ENCODE measurements at places on chromosomes 7 and 10.

- no peak for DNase-seq
- no peak overlapping the region for H3K27ac ChIP-seq
- no peaks in the 10 kb centered on the region for H3K36me3 ChIP-seq
- H3K4me1 ChIP-seq = no peaks in the 10 kb centered on the region
These were observed 118.7 kb upstream of the SEC61G start for GRCh38 chr7:54877683-54878082.

DNA sequence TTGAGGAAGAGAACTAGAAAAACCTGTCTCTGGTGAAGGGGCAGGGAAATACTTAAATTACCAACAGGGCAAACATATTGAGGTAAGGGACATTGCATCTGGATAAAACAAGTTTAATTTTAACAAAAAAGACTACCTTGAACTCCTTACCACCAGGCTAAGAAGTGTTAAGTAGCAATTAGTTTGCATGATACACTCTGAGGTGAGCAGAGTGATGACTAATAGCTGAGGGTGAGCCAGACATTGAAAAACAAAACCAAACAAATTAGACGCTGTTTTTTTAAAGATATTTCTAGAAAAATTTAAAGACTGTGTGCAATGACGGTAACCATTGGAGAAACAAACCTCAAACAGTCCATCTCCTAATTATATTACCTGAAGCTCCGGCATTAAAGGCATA, 105.9 kb downstream of the ANKRD7 start:
- no peaks in the 10 kb centered on the region for H3K4me1 ChIP-seq
- no peak for DNase-seq
- H3K36me3 ChIP-seq = no peaks in the 10 kb centered on the region
- H3K4me3 ChIP-seq = no peak overlapping the region

DNA sequence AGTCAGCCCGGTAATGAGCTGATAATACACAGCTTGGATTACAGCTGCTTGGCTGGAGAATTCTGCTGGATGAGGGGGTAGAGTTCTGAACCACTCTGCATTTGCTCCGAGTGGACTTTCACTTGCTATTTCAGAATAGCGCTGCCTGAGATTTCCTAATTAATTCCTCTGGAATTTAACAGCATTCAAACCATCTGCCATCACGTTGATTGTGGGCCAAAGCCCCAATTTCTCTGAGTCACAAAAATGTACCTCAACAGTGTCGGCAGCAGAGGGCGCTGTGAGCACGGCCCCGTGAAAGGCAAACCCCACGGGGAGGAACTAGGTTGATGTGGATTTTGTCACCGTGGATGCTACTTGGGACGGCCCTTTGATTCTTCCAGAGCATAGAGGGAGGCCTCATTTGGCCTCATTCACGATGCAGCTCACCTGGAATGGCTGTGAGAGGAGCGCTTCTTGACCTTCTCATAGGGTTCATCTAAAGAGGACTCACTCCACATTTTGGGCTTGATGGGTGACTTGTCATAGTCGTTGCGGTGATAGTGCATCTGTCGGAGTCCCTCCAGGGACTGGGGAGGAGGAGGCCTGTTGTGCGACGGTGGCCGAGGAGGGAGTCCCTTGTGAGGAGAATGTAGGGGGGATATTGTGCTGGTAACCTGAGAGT, 73.3 kb downstream of the PRPF18 start:
- DNase-seq = peak; percentile 35
- no peaks in the 10 kb centered on the region for H3K27me3 ChIP-seq
- H3K4me3 ChIP-seq = no peak overlapping the region
- no peaks in the 10 kb centered on the region for H3K36me3 ChIP-seq

DNA sequence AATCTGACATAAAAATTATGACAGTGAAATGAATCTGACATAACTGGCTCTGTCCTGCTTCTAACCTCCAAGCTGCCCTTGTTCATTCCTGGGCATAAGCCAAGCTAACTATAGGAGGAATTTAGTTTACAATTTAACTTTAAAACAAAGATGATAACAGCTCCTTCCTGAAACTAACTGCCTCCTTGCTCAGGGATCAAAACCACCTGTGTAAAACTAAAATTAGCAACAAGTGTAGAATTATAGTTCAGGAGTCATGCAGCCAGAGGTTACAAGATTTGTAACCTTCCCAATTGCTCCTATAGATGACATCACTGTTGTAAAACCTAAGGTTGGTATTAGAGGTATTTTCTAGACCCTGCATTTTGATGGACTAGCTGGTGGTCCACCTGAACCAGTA, 256.4 kb upstream of the POM121L12 start:
- H3K36me3 ChIP-seq = no peaks in the 10 kb centered on the region
- H3K4me1 ChIP-seq = no peaks in the 10 kb centered on the region
- H3K27me3 ChIP-seq = no peaks in the 10 kb centered on the region
- no peak overlapping the region for H3K4me3 ChIP-seq
- H3K27ac ChIP-seq = no peak overlapping the region

GRCh38 chr7:39509912-39510311, 56.3 kb upstream of the YAE1 start:
- H3K4me1 ChIP-seq = peaks cover 14% of the 10 kb centered on the region
- H3K36me3 ChIP-seq = no peaks in the 10 kb centered on the region
- H3K27ac ChIP-seq = peak overlapping the region; percentile 24
- DNase-seq = peak; percentile 35

- H3K4me1 ChIP-seq = no peaks in the 10 kb centered on the region
- H3K27me3 ChIP-seq = no peaks in the 10 kb centered on the region
- no peak for DNase-seq
- no peak overlapping the region for H3K27ac ChIP-seq
- H3K36me3 ChIP-seq = no peaks in the 10 kb centered on the region
These were observed 18.2 kb downstream of the ADCY1 start for GRCh38 chr7:45592230-45592991.

GRCh38 chr10:124577651-124578050, 116.0 kb downstream of the LHPP start:
- H3K4me1 ChIP-seq = no peaks in the 10 kb centered on the region
- no peak for DNase-seq
- H3K27me3 ChIP-seq = no peaks in the 10 kb centered on the region
- H3K4me3 ChIP-seq = no peak overlapping the region
- H3K36me3 ChIP-seq = no peaks in the 10 kb centered on the region

DNA sequence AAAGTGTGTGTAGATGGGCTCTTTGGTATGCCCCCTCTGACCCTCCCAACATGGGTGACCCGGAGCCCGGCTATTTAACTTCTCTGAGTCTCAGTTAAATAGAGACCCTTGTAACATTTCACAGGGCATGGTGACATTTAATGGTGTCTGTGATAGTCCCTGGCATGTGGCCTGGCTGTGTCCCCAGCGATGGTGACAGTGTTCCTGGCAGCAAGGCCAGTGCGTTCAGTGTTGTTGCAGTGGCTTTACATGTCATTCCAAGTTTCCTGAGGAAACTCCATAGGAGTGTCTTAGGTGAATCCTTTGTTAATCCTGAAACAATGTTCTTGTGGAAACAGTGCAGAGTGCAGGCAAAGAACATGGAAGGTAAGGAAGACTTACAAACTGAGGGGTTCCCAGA, 137.0 kb downstream of the RAMP3 start:
- no peak for DNase-seq
- H3K4me3 ChIP-seq = no peak overlapping the region
- no peaks in the 10 kb centered on the region for H3K4me1 ChIP-seq
- no peaks in the 10 kb centered on the region for H3K27me3 ChIP-seq
- no peak overlapping the region for H3K27ac ChIP-seq

DNA sequence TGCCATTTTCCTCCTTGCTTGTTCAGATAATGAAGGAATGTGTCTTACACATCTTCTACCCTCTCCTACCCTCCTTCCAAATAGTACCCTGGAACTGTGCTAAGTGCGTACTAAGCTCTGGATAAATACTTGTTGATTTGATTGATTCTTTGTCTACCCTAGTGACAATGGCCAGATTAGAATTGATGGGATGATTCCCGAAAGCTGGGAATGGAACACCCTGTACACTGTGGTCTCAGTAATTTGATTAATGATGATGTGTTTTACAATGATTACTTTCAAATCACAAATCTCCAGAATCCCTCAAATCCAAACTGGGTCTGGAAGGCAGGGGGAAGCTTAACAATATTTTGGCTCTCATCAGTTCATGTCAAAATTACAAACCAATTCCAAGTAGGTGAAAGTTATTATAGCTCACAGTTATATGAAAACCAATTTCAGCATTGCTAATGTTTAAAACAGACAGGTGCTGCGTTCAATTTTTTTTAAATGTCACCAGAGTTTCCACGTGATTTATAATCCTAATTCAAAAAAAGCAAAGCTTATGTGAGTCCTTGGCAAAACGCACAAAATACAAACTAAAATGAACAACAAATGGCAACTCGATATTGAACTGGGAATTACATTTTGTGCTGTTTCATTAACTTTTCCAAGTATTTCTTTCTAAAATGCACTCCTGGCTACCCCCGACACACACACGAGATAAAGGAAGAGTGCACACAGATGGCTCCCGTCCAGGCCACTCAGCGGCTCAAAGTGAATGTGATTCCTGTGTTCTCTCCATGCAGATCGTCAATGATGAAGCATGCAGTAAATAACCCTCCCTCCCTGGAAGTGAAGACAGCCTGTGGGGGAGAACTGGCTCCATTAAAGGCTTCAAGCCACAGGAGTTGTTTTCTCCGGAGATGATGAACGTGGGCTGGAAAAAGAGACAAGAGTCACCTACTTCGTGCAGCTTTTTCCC, 21.7 kb upstream of the ADRB1 start:
- H3K4me3 ChIP-seq = no peak overlapping the region
- H3K36me3 ChIP-seq = no peaks in the 10 kb centered on the region
- DNase-seq = no peak
- H3K27me3 ChIP-seq = no peaks in the 10 kb centered on the region
- H3K4me1 ChIP-seq = peaks cover 14% of the 10 kb centered on the region

DNA sequence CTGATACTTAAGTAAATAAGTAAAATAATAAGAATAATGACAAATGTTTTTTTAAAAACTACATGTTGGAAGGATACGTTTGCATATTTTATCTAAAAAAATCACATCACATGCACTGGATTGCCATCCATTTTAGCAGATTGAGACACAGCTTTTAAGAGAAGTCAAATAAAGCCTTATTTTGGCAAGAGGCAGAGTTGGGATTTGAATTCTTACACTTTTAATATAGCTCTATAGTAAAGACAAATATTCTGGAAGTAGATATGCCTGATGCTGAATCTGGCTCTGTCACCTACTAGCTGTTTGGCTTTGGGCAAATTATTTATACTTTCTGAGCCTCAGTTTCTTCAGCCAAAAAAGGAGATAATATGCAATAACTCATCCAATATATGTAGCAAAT, 386.4 kb downstream of the ETV1 start:
- H3K27me3 ChIP-seq = no peaks in the 10 kb centered on the region
- no peak overlapping the region for H3K4me3 ChIP-seq
- H3K4me1 ChIP-seq = no peaks in the 10 kb centered on the region
- no peaks in the 10 kb centered on the region for H3K36me3 ChIP-seq

DNA sequence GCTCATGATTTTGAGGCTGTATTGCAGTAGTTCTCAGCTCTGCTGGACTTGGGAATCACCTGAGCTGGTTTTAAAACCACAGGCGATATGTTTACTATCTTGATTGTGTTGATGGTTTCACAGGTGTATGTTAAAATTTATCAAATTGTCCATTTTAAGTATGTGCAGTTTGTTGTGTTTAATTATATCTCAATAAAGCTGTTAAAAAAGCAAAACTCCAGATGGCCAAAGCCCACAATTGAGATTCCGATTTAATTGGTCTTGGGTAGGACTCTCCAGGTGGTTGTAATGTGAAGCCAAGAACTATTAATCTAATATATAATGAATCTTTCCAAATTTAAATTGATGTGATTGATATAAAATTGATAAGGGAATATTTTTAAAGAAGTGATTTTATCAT, 48.6 kb downstream of the NRCAM start:
- no peak for DNase-seq
- H3K27ac ChIP-seq = no peak overlapping the region
- no peaks in the 10 kb centered on the region for H3K36me3 ChIP-seq
- H3K27me3 ChIP-seq = no peaks in the 10 kb centered on the region

GRCh38 chr7:13104128-13104527, 416.7 kb downstream of the ARL4A start:
- no peaks in the 10 kb centered on the region for H3K27me3 ChIP-seq
- no peak for DNase-seq
- no peaks in the 10 kb centered on the region for H3K4me1 ChIP-seq
- H3K36me3 ChIP-seq = no peaks in the 10 kb centered on the region

DNA sequence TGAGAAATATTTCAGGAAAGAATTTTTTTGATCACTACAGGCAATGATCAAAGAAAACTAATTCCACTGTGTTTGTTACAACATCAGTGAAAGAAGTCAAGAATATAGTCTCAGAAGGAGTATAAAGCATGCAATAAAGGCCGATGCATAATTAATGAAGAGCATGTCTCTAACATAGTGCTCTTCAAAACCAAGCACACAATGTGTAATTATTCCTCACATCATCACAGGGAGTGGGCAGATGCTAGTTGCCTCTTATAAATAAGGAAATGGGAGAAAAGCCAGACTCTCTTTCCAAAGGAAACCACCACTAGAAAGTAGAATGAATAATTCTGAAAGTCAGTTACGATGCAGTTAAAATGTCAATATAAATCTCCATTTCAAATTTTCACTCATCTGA, 220.1 kb downstream of the TEX36 start:
- peaks cover 21% of the 10 kb centered on the region for H3K27me3 ChIP-seq
- no peaks in the 10 kb centered on the region for H3K36me3 ChIP-seq
- no peaks in the 10 kb centered on the region for H3K4me1 ChIP-seq
- H3K27ac ChIP-seq = no peak overlapping the region

GRCh38 chr7:158603773-158604755, 16.4 kb upstream of the PTPRN2 start:
- no peaks in the 10 kb centered on the region for H3K27me3 ChIP-seq
- H3K4me1 ChIP-seq = no peaks in the 10 kb centered on the region
- H3K4me3 ChIP-seq = no peak overlapping the region

- H3K27me3 ChIP-seq = no peaks in the 10 kb centered on the region
- H3K4me3 ChIP-seq = no peak overlapping the region
- H3K36me3 ChIP-seq = no peaks in the 10 kb centered on the region
- no peak overlapping the region for H3K27ac ChIP-seq
- peaks cover 11% of the 10 kb centered on the region for H3K4me1 ChIP-seq
These were observed 406 bp downstream of the SYNPO2L start for GRCh38 chr10:73655257-73655989.

DNA sequence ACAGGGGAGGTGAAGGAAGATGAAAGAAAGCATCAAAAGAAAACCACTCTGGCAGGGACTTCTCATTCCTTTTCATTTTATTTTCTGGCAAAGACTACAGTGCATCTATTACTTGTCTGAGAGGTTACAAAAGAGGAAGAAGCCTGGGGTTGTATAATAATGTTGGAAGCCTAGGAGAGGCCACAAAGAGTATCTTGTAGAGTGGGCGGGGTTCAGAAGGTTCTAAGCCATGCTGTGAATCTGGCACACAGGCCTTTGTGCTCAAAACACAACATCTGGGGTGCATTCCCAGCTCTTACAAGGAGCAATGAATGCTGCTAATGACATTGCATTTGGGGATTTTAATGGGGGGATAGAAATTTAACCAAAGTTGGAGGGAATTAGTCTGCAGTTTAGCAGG, 49.4 kb downstream of the MRPL32 start:
- DNase-seq = no peak
- no peaks in the 10 kb centered on the region for H3K36me3 ChIP-seq
- no peak overlapping the region for H3K27ac ChIP-seq

Measured in MM.1S (cell line).